ENCODE measurements at places on chromosomes 2 and 18.

DNA sequence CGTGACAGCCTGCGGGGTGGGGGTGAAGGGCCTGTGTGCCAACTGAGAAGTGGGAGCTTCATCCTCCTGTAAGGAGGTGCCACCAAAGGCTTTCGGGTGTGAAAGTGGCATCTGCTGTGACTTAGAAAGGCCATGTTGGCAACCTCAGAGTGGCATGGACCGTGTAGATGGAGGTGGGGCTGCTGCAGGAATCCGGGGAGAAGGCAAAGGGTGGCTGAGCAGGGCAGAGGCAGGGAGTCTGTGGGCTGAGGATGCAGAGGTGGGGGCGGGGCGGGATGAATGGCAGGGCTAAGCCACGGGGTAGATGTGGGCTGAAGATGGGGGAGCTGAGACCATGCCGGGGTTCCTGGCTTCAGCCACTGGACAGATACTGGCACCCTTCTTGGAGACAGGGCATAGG lies 28.2 kb downstream of the TOGARAM2 start:
- DNase-seq: no peak

DNA sequence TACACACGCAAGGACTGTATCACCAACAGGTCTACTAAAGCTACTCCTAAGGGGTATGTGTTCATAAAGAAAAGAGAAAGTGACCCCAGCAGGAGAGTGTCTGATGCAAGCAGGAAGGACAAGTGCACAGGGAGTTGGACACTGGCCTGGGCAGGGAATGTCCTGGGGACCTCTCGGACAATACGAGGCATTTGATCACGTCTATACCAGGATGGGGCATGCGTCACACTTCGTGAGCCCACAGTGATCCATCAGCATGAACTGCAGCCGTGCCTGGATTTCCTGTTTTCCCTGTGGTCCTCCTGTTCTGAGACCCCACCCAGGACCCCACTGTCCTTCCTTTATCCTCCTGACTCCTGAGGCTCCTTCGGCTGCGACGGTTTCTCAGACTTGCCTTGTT lies 113.9 kb downstream of the HDAC4 start:
- DNase-seq: no peak

DNA sequence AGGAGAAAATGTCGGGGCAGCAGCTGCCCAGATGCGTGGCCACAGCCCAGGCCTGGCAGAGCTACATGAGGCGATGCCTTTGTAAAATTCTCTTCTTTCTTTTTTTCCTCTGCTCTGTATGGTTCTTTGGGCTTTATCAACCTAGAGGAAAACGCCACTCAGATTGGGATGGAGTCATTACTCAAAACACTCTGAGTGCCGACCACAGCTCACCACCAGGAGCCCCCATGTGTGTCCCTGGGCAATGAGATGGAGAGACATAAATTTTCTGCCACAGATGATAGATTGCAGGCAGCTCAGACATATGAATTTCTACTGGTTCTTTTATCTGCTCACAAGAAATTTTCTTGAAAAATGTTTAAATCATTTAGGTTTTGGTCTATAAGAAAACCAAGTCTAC lies 56.0 kb downstream of the PARD6G start:
- no peak for DNase-seq

DNA sequence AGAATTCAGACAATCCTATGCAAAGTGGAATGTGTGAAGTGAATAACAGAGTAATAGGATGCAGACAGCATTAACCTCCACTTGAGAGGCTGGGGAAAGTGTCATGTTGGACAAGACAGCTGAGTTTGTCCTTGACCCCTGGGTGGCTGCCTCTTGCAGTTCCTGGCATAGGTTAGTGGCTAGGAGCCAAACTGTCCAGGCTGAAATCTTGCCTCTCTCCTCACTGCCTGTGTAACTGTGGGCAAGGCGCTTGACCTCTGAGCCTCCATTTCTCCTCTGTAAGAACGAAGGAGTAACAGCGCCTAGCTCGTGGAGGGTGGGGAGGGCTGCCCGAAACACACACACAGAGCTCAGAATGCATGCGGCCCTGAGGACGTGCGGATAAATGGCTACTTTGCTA lies 34.8 kb upstream of the LDLRAD4 start:
- DNase-seq: no peak

DNA sequence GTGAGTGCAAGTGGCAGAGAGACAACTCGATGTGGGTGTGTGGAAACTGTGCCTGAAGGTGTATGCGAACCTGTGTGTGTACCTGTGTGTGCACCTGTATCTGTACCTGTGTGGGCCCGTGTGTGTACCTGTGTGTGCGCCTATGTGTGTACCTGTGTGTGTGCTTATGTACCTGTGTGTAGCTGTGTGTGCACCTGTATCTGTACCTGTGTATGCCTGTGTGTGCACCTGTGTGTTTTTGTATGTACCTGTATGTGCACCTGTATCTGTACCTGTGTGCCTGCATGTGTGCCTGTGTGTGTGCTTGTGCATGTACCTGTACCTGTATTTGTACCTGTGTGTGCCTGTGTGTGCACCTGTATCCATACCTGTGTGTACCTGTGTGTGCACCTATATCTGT lies 150.6 kb downstream of the MYT1L start:
- DNase-seq: no peak

- no peak for DNase-seq
These were observed 252.4 kb upstream of the SALL3 start for GRCh38 chr18:78727057-78727739.

GRCh38 chr2:220315098-220315823 lies 687.8 kb downstream of the SLC4A3 start:
- DNase-seq: no peak

DNA sequence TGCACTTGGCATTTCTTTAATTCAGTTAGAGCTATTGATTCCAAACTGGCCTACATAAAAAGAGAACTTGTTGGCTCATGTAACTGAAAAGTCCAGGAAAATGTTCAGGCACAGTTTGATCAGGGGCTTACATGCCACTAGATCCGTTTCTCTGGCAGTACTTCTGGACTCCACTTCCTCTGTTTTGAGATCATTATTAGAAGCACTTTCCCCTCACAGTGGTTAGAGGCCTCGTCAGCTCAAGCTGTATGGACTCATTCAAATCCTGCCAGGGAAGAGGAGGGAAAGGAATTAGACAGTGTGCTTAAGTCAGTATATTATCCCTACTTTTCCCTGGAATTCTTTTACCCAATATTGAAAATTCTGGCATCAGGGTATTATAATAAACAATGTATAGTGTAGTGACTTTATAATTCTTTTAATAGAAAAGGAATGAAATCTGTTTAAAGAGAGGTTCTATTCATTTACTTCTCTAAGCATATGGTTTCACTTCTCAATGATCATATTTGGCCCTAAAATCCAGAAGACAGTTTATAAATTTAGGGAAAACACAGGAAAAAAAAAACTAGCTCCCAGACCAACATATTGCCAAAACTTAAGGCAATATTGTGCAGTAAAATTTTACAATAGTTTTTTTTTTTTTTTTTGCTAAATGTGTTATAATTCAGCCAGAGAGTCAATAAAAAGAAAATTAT lies 92.0 kb downstream of the ARMC9 start:
- no peak for DNase-seq

- no peak for DNase-seq
These were observed 159.7 kb upstream of the CCDC195 start for GRCh38 chr2:224875841-224876240.

GRCh38 chr18:23188068-23188760 lies 52.9 kb downstream of the CABLES1 start:
- no peak for DNase-seq

- no peak for DNase-seq
These were observed 149.4 kb upstream of the DNMT3A start for GRCh38 chr2:25491003-25491696.

DNA sequence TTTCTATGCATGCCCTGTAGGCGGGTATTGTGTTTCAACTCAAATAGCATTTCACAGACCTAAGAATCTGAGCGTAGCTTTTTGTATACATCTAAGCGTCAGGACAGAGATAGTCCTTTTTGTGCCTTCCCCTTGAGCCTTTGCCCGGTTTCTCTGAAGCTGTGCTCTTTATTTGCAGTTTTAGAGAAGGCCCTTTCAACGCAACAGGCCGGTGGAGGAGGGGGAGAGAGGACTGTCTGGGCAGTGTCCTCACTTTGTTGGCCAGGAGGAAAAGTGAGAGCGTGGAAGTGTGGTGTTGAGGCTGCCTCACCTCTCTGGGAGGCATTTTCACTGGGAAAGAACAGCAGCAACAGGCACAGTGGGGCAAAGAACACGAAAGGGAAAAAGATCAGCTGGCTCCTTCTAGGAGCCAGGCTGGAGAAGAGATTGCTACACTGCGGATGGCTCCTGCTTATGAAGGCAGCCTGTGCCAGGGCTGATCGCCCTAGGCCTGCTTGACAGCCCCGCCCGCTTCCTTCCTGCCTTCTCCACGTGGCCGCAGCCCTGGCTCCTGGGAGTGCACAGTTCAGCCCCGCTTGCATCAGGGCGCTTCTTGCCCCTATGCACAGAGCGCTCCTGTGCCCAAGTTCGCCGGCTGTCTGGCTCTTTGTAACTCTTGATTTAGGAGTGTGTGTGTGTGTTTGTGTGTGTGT lies 195.6 kb upstream of the POU3F3 start:
- DNase-seq: no peak

- no peak for DNase-seq
These were observed 5.5 kb downstream of the COL6A3 start for GRCh38 chr2:237408335-237409000.

DNA sequence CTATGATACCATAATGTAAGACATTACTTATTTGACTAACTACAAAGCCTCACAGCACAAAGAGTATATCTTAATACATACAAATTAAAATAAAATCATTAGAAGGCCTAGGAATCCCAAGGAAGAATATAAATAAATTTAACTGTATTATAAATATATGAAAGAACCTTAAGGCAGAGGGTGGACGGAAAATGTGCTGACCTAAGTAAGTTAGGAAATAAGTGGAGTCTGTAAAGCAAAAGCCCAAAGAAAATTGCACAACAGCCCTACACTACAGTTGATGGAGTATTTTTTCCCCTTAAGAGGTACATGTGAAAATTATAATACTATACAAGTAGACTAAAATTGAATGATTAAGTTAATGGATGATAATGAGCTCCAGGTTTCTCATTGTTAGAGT lies 710.1 kb downstream of the NR4A2 start:
- DNase-seq: no peak

- DNase-seq: no peak
These were observed 424.9 kb upstream of the UBE2E3 start for GRCh38 chr2:180555391-180555965.

DNA sequence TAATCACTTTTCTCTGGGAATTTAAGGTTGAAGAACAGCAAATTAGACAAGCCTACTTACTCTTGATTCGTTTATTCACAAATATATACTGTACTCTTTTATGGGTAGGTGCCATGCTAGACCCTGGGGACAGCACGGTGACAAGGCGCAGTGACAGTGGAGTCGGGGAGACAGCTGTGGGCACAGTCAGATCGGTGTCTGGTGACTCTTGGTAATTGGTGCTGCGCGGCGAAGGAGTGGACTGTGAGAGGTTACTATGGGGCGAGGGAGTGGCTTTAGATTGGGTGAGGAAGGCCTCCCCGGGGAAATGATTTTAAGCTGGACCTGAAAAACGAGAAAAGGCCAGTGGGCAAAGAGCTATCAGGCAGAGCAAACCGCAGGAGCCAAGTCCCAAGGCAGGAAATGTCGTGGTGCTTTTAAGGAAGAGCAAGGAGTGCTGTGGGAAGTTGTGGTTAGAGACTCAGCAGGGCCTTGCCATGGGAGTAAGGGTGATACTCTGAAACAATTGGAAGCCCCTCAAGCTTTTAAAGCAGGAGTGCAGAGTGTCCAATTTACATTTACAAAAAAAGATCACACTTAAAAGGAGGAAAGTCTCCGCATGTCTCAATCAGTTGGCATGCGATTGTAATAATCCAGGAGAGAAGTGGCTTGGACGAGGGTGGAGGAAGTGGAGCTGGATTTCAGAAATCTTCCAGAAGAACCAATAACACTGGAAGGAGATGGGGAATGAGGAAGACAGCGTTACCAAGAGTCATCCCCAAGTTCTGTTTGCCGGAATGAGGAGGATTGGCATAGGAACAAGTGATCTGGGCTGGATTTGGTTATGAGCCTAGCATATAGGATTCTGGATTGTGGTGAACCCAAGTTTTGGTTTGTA lies 36.1 kb upstream of the TXNDC2 start:
- DNase-seq: no peak

- DNase-seq: no peak
These were observed 1139.4 kb upstream of the GYPC start for GRCh38 chr2:125516496-125517109.

DNA sequence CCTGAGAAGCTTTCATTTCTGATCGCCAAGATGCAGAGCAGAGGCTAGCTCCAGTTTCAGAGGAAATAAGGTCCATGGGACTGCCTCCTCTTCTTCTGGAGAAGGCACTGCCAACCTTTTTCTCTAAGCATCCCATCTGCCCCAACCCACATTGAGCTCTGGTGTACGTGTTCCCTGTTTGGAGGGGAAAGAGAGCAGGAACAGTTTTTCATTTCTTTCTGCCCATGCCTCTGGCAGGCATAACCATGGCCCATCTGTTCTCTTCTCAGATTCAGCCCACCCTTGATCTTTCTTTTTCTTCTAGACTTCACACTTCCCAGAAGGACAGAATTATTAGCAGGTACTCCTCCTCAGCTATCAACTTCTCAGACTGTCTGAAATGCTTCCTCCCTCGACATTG lies 1110.3 kb upstream of the KLHL29 start:
- no peak for DNase-seq

GRCh38 chr2:171837736-171838135 lies 56.3 kb downstream of the SLC25A12 start:
- no peak for DNase-seq

DNA sequence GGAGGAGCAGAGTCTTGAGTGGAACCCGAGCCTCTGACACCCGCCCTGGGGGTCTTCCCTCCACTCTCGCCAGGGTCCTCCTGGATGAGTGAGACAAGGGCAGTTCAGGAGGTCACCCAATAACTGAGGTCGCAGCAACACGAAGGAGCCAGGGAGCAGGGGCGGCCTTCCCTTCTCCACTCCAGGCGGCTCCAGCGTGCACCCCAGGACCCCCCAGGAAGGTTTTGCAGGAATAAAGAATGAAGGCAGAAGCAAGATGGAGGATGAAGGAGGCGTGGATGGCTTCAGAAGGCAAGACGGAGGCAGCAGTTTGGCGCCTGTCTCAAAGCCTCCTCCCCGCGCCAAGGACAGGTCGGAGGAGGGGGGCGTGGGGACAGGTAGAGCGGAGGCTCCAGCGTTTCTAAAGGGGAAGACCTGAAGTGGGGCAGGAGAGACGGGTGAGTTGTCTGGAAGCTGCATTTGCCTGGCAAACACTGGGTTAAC lies 579 bp upstream of the ITM2C start:
- DNase-seq: no peak

- DNase-seq: no peak
These were observed 102.1 kb upstream of the NEDD4L start for GRCh38 chr18:57941841-57942489.

- DNase-seq: no peak
These were observed 103.3 kb downstream of the AOX1 start for GRCh38 chr2:200689115-200689514.

- no peak for DNase-seq
These were observed 421.6 kb downstream of the SOX11 start for GRCh38 chr2:6113786-6114185.

Data from retinal pigment epithelial cell (primary cell).